ENCODE measurements at places on chromosomes 3 and 15.

- no peak for DNase-seq
Measured at GRCh38 chr3:150013801-150014200, 43.1 kb upstream of the PFN2 start.

DNA sequence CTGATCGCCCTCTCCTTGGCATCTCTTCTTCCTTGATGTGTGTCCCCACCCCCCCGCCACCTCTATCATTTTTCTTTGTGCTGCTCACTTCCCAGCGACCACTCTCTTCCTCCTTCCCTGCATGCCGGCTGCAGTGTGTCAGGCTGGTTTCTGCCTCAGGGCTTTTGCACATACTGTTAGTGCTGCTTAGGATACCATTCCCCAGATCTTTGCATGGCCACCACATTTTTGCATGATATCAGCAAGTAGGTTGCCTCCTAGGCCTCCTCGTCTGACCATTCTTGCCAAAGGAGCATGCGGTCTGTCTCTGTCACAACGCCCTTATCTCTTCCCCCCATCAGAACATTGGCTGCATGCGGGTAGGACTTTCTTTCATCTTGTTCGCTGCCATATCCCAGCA is 12.5 kb downstream of the FBLN2 start:
- no peak for DNase-seq

DNA sequence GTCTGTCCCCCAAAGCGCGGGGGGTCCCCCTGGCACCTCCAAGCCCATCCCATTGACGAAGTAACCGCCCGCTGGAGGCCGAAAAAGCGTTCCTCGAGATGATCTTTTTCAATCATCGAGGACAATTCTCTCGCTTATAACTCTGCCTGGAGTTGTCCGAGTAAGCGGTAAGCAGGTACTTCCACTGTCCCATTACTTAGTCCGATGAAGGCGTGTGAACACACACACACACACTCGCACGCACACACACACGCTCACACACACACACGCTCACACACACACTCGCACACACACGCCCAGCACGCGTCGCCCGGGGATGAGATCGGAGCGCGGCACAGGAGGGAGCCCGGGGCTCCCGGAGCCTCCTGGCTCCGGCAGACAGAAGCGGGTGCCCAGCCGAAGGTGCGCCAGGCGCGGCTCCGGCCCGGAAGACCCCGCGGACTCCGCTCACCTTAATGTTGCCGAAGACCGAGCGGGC is 430 bp downstream of the SLCO2A1 start:
- no peak for DNase-seq

- DNase-seq: no peak
Measured at GRCh38 chr15:59191855-59192237, 14.8 kb upstream of the LDHAL6B start.

- DNase-seq: no peak
Measured at GRCh38 chr15:38354315-38354929, 99.5 kb upstream of the FAM98B start.
